ENCODE measurements at places on chromosomes 2 and 18.

DNA sequence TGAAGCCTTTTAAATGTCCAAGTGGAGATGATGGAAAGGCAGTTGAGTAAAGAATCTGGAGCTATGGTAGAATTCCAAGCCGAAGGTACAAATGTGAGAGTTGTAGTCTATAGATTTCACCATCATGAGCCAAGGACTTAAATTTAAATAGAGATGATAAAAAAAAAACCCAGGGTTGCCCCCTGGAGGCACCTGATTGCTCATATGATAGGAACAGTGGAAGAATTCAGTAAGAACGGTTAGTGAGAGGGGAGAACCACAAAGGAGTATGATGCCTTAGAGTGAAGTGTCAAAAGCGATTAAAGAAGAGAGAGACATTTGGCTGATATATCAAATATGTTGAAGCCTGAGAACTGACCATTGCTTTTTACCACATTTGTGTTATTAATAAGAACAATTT is 11.9 kb downstream of the NYAP2 start:
- DNase-seq, result no peak

DNA sequence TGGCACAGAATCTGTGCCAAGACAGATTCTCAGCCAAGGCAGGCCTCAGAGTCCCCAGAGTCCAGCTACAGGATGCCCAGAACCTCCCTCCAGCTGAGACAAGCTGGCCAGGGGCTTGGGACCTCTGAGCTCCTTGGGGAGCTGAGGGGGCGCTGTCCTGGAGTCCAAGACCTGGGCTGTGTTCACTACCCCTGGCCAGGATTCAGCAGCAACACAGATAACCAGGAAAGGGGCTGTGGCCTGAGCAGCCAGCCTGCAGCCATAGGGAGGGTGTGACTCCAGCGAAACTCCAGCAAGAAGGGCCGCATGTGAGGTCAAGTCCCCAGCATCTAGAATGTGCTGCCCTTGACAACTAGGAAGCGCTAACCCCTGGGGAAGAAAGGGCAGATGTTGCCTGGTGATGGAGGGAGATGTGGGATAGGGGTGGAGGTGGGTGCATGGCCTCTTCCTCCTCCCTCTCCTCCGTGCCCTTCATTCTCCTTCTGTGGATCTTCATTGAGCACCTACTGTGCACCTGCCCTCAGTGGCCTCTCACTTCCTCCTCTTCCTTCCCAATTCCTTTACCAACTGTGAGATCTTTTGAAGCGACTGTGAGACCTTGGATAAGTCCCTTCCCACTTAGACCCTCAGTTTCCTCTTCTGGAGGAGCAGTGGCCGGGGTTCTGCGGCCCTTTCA is 7.7 kb upstream of the ARID5A start:
- no peak for DNase-seq

GRCh38 chr18:25365242-25365641 is 13.3 kb upstream of the ZNF521 start:
- no peak for DNase-seq

DNA sequence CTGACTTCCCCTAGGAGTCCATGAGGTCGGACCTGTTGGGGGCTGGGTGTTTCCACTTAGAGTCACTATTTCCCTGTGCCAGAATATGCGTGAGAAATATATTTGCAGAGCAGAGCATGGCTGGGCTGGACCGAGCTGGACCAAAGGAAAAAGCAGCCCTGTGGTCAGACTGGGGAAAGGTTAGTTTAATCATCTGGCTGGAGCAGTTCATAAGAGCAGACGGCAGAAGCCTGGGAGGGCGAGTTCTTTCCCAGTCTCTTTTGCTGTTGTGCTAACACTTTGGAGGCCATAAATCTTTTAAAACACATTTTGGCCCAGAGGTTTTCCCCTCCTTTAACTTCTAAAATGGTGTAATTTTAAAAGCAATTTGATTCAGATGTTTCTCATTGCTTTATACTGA is 66.5 kb downstream of the GLI2 start:
- DNase-seq, result no peak

DNA sequence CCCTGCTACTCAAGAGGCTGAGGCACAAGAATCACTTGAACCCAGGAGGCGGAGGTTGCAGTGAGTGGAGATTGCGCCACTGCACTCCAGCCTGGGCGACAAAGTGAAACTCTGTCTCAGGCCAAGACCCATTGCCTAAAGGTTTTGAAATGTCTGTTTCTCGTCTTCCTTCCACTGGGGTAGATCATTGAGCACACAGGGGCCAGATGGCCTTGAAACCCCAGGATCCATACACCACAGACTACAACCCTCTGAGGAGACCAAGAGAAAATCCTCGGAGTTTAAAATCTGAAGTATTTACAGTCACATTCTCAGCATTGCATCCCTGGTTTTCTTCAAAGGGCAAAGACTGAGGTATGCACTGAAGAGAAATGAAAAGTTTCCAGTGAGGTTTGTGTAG is 7.1 kb upstream of the EPAS1 start:
- no peak for DNase-seq

DNA sequence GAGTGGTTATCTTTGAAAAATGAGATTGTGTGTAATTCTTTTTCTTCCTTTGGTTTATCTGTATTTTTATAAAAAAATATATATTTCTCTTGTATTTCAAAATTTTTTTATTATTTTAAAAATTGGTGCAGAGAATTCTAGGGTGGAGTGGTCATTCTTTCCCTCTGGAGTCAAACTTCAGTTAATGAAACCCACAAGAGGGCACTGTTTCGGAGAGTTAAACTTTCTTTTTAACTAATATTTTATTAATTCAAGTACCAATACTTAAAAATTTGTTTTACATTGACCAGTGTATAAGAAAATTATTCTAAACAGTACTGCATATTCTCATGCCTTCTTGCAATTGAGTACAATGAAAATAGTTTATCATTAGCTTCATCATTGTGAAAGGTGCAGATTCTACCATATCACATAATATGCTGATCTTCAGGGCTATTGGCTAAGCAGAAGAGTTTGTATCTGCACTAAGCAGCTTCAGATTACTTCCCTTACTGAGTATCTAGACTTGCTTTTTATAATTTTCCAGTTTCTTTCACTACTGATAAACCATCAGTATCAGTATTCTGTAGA is 50.1 kb downstream of the HS1BP3 start:
- no peak for DNase-seq

GRCh38 chr18:61731693-61732376 is 161.0 kb downstream of the RNF152 start:
- no peak for DNase-seq

GRCh38 chr2:73069041-73069854 is 2.3 kb downstream of the SFXN5 start:
- DNase-seq, result no peak
